ENCODE measurements at places on chromosomes 4 and X. TPM values are rescaled to one million over a fixed set of nuclear protein-coding genes. Genes with fewer than 3 reads are reported as not detected.

The TMEM184C gene
- 6.3 TPM for polyA plus RNA-seq

The TMPRSS11E gene
- not detected for polyA plus RNA-seq

The C4orf50 gene
- 0.04 TPM for polyA plus RNA-seq

- DNase-seq, result no peak
Measured at GRCh38 chr4:1249731-1250526, 999 bp upstream of the CTBP1 start.

GRCh38 chr4:8176547-8177399, 18.2 kb upstream of the ABLIM2 start:
- peak; percentile 65 for DNase-seq

- DNase-seq, result no peak
Measured at GRCh38 chr4:66357316-66357715, 687.0 kb upstream of the EPHA5 start.

- DNase-seq, result no peak
Measured at GRCh38 chrX:27391623-27392022, 71.5 kb downstream of the PPP4R3C start.

DNA sequence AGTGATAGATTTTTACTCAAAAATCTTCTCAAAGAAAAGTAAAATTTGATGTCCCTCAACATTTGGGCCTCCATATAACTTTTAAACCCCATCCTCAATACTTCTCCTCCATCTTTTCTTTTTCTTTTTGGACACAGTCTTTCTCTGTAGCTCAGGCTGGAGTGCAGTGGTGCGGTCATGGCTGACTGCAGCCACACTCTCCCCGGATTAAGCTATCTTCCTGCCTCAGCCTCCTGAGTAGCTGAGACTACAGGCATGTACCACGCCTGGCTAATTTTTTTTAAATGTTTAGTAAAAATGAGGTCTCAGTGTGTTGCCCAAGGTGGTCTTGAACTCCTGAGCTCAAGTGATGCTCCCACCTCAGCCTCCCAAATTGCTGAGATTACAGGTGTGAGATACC, 33.1 kb downstream of the KDM6A start:
- no peak for DNase-seq

DNA sequence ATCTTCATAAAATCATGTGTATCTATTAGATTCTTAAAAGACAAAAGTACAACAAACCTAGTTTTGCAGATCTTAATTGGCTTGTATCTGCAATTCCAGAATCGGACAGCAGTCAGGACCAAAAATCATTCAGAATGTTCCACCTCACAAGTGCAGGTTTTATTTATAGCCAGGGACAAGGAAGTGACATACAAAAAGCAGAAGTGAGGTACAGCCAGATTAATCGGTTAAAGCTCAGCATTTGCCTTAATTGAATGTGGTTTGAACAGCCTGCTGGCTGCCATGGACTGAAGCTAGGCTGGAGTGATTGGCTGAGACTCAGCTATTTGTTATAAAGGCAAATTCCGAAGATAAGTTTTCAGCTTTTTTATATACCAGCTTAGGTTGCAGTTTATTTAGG, 932.6 kb downstream of the C4orf33 start:
- peak; percentile 9 for DNase-seq

DNA sequence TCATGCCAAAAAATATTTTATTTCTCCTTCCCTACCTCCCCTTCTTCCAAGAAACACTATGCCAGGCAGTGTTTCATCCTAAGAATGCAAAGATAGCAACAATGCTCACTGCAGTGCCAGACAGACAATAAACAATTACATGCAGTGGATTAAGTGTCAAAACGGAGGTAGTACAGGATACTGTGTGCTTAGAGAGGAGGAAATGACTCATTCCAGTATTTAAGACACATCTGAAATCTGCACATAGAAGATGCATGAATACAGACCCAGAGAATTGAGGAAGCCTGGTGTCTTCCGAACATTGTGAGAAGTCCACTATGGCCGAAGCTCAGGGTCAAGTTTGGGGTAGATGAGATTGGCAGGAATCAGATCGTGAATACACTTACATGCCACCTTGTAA, 326.4 kb downstream of the PPP3CA start:
- peak; percentile 42 for DNase-seq

- no peak for DNase-seq
Measured at GRCh38 chrX:12999422-12999821, 24.5 kb downstream of the TMSB4X start.

- DNase-seq, result peak; percentile 63
Measured at GRCh38 chr4:30939069-30939468, 218.9 kb downstream of the PCDH7 start.

DNA sequence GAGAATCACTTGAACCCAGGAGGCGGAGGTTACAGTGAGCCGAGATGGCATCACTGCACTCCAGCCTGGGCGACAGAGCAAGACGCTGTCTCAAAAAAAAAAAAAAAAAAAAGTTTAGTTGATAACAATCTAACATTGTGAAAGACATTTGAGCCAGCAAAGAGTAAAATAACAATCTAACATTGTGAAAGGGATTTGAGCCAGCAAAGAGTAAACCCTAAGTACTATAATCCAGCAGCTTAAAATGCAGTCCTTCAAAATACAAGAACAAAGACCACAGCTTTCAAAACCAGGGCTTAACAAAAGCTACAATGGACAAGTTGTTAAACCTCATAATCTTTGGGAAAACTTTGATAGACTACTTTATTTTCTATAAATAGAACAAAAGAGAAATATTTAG, 16.9 kb downstream of the MFAP3L start:
- no peak for DNase-seq

GRCh38 chr4:38985410-38986100, 46.7 kb downstream of the TMEM156 start:
- no peak for DNase-seq

DNA sequence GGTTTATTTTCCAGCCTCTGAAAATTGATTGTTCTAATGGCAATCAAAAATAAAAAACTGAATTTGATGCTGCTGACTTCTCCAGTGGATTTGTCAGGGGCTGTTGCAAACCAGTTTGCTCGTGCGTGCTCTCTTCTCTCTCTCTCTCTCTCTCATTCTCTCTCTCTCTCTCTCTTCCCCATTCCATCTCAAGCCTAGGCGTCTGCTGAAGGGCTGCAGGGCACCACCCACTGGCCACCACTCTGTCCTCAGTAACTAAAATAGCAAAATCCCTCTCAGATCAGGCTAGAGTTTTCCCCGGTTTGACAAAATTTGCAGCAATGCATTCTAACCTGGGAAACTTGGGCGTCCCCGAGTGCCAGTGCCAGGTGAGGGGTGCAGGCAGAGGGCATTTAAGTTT, 19.4 kb downstream of the NKX6-1 start:
- DNase-seq, result no peak

- DNase-seq, result no peak
Measured at GRCh38 chrX:11423362-11423818, 130.2 kb downstream of the AMELX start.

DNA sequence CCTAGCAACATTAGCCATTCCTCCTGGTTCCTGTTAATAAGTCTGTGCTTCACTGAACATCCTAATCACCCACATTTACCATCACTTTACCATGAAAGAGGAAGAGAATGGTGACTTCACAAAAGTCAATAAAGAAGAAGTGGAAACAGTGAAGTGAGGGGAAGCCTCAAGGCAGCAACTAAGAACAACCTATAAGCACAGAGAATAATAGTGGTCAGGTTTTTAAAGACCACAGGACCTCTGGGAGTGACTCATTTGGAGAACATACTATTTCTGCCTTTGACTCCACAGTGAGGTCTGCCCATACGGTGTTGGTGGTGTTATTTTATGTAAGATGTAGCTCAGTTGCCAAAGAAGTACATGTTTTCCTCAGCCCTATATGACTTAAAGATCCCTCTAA, 86.0 kb upstream of the TET2 start:
- DNase-seq, result no peak

DNA sequence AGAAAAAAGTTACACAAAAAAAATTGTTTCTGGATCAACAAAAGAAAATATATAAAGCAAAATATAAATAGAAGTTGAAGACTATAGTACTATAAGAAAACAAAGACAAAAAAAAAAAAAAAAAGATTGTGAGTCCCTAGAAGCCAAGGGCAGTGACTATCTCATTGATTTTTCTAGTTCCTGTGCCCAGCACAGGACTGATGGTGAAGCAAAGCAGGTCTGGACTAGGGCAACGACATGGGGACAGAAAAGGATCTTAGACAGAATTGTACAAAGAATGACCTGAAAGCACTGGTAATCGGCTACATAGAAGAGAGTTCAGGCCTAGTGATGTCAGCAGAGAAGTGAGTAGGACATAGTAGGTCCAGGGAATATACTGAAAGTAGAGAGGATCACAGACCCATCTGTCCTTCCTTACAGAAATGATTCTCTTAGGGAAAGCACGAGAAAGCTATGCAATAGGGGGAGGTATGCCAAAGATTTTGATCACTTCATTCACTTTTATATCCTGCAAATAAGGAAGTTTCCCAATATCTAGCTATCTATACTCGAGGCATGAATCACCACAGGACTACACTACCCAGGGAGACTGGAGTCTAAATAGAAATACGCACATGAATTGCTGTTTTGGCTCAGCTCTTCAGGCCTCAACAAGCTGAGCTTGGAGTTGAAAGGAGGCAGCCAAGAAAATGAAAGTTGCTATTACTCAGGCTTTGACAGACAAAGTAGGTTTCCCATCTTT, 230.9 kb upstream of the GPC4 start:
- no peak for DNase-seq

GRCh38 chr4:101309925-101310324, 37.4 kb downstream of the PPP3CA start:
- no peak for DNase-seq

DNA sequence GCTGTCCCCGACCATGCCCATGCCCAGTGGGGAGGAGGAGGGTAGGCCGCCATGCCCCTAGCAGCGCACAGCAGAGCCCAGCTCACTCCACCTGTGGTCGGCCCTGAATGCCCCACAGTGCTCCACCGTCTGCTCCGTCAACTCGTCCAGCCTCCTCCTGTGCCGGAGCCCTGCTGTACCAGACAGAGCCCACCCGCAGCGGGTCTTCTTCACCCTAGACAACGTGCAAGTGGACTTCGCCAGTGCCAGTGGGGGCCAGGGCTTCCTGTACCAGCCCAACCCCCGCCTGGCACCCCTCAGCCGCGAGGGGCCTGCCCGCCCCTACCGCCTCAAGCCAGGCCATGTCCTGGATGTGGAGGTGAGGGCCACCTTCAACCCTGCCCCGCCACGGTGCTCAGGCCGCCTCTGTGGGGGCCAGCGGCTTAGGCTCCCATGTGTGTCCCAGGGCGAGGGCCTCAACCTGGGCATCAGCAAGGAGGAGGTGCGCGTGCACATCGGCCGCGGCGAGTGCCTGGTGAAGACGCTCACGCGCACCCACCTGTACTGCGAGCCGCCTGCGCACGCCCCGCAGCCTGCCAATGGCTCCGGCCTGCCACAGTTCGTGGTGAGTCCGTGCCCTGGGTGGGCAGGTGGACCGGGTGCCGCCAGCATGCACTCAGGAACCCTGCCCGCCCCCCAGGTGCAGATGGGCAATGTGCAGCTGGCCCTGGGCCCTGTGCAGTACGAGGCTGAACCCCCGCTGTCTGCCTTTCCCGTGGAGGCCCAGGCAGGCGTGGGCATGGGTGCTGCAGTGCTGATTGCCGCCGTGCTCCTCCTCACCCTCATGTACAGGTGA, 6.9 kb upstream of the SRPK3 start:
- no peak for DNase-seq

DNA sequence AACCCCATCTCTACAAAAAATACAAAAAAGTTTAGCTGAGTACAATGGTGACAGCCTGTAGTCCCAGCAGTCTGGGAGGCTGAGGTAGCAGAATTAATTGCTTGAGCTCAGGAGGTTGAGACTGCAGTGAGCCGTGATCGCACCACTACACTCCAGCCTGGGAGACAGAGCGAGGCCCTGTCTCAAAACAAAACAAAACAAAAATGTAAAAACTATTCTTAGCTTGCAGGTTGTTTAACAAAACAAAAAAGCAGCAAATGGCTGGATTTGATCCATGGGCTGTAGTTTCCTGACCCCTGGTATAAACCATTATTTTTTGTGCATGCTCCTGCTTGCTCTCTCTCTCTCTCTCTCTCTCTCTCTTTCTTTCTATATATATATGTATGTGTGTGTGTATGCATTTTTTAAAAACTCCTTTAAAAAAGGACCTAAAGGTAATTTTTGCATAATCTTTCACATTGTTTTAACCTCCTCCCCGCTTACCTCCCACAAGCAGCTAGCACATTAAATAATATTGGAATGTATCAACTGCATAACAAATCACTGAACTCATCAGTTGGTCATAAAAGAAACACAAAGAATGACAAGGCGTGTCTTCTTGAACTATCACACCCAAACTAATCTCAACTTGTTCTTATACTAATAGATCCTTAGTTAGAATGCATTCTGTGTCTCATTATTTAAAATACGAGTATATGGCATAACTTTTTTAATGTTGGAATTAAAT, 4.8 kb downstream of the AREG start:
- DNase-seq, result no peak

DNA sequence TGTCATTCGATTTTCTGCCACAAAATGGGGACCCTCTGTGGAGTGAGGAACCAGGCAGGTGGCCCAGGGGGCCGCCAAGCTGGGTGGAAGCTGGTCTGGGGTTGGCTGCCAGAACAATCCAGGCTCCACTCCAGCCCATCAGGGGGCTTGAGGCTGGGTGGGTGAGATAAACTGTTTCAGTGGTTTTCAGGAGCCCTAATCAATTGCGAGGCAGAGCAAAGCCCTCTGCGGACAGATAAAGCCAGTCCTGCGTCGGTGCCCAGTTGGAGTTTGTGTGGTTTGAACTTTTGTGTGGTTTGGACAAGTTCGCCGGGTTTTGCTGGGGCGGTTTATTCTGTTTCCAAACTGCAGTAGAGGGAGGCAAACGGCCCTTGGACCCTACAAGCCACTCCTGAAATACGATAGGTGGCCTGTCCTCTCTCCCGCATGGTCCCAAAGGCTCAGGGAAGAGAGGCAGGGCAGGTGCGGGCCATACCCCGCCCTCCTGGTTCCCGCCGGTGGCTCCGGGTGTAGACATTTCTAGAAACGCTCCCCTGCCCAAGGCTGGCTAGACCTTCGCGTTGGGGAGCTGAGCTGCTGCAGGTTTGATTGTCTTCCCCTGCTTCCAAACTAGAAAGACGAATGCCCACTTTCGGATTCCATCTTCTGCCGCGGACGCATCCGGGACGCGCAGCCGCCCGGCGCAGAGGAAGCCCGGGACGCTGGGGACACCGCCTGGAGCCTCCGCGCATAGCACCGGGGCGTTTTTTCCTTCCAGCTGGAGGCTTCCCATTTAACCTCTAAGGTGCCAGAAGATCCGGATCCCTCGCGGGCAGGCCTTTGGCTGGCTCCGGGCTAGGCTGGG, 169.0 kb upstream of the BCOR start:
- DNase-seq, result peak; percentile 54

DNA sequence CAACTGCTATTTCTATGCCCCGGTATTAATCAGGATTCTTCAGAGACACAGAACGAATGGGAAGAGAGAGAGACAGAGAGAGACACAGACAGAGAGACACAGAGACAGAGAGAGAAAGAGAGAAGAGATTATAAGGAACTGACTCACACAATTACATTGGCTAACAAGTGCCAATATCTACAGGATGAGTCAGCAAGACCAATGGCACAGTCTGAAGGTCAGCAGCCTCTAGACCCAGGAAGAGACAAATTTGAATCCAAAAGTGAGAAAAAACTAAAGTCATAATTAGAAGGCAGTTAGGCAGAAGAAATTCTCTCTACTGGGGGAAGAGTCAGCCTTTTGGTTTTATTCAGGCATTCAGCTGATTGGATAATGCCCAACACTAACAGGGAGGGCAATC, 187.3 kb downstream of the MAB21L2 start:
- DNase-seq, result peak; percentile 86

Data from small intestine (tissue), 16 donors.